ENCODE measurements at places on chromosomes 3 and 15.

DNA sequence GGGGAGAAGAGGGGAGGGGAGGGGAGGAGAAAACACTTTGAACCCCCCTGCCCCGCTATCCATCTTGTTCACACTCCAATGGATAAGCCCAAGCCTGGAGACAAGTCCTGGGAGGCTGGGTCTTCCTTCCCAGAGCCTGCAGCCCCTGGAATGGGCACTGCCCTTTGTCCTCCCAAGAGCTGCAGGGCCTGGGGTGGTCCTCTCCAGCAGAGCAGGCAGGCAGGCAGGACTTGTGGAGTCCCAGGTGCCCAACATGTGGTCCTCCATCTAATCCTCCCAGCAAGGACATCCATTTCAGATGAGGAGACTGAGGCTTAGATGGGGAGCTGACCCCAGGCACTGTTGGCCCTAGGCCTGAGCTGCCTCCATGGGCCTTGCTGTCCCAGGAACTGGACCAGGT, 10.4 kb upstream of the MESP2 start:
- DNase-seq, result no peak

GRCh38 chr3:36919439-36920160, 25.3 kb downstream of the TRANK1 start:
- DNase-seq, result no peak

- no peak for DNase-seq
Measured at GRCh38 chr3:181212271-181212670, 222.7 kb upstream of the DNAJC19 start.

DNA sequence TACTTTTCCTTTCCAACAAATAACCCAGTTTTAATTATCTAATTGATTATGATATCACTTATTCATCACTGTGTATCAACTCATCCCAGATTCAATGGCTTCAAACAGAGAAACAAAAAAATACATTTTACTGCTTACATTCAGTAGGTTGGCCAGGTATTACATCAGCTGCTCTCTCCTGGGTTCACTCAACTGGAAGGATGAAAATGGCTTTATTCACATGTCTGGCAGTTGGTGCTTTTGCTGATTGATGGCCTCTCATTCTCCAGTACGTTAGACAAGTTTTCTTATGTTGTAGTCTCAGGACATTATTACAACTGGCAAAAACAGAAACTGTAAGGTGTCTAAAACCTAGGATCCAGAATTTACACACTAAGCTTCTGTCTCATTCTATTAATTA, 811.0 kb upstream of the ALCAM start:
- no peak for DNase-seq

- DNase-seq, result no peak
Measured at GRCh38 chr3:123186695-123187094, 15.0 kb upstream of the SEC22A start.

DNA sequence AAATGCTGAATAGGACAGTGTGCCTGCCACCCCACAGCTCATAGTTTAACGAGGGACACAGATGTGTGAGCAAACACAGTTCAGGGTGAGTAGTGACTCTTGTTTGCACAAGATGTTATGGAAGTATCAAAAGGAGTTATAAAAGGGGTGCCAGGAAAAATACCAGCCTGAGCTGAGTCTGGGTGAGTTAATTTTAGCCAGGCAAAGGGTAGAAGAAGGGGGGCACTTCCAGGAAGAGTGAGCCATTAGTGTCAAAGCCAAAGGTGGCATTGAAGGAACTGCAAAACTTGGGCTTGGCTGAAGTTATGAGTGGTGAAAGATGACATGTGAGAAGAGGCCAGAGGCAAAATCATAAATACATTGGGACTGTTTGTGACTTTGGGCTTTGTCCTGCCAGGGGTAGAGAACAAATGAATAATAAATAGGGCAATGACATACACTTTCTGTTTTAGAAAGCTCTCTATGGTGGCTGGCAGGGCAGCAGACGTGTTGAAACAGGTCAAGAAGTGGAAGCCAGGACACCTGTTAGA, 1.9 kb upstream of the SPPL2A start:
- no peak for DNase-seq

GRCh38 chr15:92880796-92881195, 19.3 kb upstream of the CHD2 start:
- no peak for DNase-seq

- DNase-seq, result no peak
Measured at GRCh38 chr15:76517910-76518309, 181.3 kb downstream of the ISL2 start.

DNA sequence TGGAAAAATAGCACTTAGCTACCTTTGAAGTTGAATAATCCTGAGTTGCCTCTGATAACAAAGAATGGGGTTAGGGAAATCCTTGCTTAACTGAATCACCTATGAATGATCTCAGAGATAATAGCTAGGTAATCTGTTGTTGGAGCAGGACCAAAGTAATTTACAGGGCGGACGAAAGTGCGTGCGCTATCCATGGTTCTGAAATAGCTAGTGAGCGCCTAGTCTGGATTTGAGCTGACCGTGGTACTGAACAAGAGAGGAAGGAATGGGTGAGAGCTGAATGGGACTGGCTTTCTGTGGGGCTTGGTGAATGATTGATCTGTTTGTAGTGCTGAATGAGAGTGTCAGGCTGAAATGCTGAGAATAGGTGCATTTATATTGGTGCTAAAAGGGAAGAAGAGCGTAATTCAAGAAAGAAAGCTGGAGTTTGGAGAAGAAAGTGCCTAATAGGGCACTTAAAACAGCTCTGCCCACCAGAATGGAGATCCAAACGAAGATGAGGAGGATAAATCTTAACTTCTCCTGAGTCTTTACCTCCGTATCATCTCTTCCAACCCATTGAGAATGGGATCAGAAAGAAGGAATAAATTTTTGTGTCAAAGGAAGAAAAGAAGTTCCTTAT, 10.1 kb downstream of the SCN10A start:
- DNase-seq, result no peak

GRCh38 chr3:105674437-105675065, 194.3 kb downstream of the CBLB start:
- no peak for DNase-seq

DNA sequence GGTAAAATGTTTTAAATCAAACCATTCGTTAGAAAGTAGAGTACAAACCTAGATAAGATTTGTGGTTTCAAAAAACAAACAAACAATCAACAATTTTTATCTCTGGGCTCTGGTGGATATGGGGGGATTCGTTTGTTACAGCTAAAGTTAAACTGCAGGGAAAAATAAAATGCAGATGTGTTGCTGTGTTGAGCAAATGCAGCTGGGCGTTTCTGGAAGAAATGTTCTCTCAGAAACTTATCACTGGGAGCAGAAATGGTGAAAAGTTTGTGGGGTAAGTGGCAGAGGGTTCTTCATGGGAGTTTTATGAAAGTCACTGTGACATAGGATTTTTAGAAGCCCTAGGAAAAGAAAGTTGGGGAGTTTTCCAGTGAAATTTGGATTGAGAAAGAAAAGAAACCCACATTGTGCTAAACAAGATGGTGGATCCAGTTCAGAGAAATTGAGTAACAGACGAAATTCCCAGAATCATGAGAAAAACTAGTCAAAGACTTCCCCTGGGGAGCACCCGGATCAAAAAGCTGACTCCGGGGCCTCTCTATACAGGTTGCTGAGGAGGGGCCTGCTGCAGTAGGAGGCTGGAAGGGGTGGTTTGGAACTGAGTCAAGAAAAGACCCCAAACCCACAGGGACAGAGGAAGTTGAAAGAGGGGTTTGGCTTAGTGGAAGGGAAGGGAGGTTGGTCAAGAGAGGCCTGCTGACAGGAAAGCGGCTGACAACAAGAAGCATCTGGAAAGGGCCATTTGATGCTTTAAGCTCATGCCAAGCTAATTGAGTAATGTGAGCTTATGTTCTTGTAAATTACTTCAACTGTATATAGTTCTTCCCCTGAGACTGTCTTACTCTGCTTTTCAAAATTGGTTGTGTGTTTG, 108.7 kb downstream of the RARB start:
- DNase-seq, result no peak

DNA sequence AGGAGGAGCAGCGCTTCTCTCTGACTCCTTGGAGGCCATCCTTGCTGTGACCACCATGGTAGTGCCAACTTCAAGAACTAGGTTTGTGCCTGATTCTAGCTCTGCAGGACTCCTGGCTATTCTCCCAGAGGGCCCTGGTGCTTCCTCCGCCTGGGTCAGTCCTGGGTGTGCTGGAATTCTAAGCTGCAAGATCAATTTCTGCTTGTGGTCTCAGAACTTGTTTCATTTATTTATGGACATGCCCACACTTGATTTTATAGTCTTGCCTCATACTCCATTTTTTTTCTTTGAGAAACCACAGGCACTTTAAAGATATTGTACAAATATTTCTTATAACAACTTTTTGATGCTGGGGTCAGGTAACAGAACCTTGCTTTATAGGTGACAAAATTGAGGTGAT, 87.6 kb downstream of the PDCD6IP start:
- no peak for DNase-seq

DNA sequence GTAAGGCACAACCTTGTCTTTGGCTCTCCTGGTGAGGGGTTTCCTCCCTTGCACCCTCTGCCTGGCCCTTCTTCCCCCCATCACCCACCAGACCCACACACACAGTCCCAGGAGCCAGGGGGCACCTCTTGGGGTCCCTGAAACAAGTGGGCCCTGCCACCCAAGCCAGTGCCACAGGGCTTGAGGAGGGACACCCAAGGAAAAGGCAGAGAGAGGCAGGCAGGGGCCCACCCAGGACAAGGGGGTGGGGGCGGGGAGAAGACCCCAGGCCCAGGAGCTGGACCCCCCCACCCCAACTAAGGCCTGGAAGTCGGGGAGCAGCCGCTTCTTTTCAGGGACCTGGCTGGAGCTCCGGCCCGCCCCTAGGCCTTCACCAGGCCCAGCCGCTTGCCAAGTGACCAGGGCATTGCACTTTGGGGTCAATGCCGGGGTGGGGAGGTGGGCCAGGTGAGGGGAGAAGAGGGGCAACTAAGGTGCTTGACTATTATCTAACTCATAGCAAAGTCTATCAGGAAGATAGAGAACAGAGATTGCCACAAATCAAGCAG, 88.9 kb downstream of the KCNMB2 start:
- no peak for DNase-seq

- no peak for DNase-seq
Measured at GRCh38 chr3:175619369-175619768, 760.2 kb downstream of the NAALADL2 start.

- DNase-seq, result no peak
Measured at GRCh38 chr3:131109156-131109555, 82.5 kb downstream of the NEK11 start.

DNA sequence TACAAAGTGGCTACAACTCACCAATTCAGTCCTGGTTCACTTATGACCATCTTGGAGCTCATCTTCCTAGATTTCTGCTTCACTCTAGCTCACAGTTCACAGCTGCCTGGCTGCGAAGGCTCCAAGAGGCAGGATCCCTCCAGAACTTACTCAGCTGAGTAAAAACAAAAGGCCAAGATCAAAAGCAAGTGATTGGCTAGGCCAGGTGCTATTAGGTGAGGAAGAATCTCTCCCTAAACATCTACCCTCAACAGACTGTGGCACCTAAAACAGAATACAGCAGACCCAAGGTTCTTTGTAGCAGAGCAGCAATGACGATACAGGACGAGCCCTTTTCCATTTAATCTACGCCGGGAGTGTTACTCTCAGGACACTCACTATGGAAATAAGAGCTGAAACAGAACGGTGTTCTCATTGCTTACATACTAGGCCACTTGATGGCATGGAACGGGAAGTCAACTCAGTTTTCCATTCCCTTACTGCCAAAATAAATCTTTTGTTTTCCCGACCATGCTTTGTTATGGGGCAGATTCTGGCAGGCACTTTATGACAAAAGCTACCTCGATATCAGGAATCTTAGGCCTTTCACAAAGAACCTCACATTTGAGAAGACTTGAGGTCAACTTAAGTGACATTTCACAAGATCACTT, 901 bp downstream of the ICE2 start:
- DNase-seq, result no peak

- DNase-seq, result no peak
Measured at GRCh38 chr3:30871720-30872119, 22.7 kb downstream of the GADL1 start.

DNA sequence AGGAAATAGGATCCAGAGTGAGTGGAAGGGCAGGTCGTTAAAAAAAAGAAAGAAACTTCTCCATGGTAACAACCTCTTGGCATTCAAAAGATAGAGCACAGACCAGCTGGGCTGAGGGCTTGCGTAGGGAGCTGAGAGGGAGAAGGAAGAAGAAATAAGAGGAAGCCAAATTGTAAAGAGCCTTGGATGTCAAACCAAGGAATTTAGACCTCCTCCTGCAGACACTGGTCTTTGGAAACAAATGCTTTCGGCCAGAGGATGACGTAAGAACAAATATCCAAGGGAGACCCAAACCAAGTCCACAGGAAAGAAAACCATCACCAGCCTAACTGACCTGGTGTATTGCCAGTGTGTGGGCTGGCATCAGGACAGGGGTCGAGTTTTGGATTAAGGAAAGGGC, 155.2 kb downstream of the UACA start:
- DNase-seq, result no peak

- no peak for DNase-seq
Measured at GRCh38 chr3:122233101-122233952, 49.9 kb downstream of the CASR start.

DNA sequence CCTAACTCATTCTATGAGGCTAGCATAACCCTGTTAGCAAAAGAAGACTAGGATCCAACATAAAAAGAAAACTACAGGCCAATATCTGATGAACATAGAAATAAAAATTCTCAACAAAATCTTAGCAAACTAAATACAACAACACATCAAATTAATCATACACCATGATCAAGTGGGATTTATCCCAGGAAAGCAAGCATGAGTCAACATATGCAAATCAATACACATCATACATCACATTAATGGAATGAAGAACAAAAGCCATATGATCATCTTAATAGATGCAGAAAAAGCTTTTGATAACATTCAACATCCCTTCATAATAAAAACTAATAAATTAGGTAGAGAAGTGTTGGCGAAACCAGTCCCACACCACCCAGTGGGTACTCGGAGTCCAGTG, 136.1 kb upstream of the MME start:
- DNase-seq, result no peak

DNA sequence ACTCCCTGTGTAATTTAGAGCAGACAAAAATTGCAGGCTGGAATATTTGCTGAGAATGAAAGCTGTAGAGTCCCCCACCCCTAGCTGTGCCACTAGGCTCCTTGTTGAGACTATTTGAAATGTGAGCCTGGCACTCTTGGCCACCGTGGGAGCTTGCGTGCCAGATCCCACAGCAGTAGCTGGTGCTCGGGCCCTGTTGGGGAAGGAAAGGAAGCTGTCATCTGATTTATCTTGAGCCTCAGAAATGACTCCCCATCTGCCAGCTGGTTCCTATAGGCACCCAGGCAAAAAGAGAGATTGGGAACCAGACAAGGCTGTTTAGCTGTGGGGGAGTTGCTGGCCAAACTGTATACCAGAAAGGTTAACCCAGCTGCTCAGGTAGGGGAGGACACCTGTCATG, 23.4 kb upstream of the CLEC3B start:
- no peak for DNase-seq

- no peak for DNase-seq
Measured at GRCh38 chr15:61295239-61295638, 66.1 kb upstream of the RORA start.

All from stimulated activated naive CD4-positive, alpha-beta T cell (primary cell).